ENCODE measurements at places on chromosomes 1 and 21.

DNA sequence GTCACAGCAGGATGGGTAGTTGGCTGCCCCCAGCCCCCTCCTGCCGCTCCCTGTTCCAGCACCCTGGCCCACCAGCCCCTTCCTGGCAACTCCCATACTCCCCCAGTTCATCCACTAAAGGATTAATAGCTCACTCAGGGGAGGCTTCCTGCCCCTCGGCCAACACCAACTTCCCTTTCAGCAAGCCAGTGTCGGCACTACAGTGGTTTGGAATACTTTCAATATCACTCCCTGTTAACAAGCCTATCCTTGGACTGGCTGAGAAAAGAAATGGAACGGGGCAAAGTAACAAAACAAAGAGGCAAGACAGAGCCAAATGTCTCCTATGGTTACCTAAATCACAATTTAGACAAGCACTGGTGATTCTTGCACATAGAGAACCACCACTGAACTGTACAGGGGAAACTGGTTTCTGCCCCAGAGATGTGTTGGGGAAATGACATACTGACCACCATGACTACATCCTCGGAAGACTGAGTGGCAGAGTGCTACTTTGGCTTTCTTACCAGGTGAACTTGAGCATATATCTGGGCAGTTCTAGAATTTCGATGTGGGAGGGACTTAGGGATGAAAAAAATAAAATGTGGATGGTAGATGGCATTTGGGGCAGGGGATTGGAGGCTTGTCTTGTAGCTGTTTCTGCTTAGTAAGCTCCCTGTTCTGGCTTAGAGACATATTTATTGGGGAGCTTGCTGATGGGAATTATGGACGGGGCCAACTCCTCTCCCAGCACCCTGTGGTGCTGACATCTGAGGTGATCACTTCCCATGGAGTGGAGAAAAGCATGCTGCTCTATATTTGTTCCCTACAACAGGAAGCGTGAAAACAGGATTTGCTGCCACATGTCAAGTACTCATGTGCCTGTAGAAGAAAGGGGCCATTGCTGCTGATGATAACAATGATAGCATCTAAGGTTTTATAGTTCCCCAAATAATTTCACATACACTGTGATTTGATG lies 7.1 kb upstream of the CAPN2 start:
- DNase-seq = no peak

GRCh38 chr1:28309702-28310101 lies 19.1 kb upstream of the MED18 start:
- DNase-seq = no peak

DNA sequence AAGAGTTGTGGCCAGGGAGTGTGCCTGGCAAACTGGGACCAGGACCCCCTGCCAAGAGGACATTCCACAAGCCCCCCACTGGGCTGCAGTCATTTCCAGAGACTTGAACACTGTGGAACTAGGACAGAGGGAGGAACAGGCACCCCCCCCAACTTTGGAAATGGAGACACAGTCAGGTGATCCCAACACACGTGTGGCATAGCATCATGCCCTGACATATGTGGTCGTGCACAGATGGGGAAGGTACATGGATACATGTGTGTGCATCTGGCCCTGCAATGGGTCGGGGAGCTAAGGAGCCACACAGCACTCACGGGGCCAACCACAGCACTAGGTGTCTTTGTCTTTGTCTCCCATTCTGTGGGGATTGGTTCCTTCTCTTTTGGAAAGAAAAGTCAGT lies 6.6 kb upstream of the TFF3 start:
- DNase-seq = no peak

DNA sequence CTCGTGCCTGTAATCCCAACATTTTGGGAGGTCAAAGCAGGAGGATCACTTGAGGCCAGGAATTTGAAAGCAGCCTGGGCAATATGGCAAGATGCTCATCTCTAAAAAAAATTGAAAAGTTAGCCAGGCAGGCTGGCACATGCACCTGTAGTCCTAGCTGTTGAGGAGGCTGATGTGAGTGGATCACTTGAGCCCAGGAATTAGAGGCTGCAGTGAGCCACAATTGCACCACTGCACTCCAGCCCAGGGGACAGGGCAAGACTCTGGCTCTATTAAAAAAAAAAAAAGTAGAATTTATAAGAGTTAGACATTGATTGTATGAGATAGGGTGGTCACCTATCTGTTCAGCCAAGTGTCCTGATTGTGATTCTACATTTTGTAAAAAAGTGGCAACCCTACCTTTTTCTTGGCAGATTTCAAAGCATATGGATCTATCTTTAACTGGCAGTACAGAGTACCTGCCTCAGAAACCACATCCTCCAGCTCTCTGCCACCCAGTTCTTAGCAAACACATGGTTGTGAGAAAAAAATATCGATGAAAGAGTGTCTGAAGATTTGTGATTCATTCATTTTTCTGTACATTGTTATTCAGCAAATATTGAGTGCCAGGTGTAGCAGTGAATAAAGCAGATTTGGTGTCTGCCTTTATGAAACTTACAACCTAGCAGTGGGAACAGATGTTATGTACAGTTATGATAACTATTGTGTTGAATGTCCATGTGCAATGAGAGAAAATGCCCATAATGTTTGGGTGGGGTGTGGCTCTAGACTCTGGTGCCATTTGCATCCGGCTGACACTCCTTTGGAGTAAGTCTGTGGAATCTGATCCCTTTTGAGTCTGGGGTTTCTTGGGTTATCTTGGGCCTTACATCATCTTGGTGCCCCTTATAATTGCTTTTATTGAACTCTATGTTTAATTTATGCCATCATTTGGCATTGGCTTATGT lies 82.5 kb downstream of the ST3GAL3 start:
- peak; percentile 14 for DNase-seq

DNA sequence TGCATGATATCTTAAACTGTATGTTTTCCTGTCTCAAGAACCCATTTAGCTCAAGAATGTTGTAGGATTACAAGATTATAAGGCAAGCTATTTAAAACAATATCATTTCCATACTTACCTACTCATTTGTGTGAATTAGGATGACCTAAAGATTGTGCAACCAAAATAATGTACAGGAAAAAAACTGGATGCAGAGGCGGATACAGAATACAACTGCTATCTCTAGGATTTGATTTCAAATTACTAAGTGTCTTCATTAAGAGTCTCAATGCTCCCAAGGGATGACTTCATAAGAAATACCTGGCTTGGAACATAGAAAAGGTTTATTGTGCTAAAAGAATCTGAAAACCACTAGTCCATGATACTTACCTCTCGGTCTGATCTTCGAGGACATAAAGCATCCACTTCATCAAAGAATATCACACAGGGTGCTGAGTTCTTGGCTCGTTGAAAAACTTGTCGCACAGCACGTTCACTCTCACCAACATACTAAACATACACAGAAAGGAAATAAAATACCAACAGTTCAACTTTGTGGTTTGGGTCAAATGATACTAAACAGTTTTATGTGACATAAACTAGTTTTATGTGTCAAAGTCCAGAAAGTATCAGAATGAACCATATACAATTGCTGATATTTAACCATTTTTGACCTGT lies 54.9 kb downstream of the NVL start:
- no peak for DNase-seq

DNA sequence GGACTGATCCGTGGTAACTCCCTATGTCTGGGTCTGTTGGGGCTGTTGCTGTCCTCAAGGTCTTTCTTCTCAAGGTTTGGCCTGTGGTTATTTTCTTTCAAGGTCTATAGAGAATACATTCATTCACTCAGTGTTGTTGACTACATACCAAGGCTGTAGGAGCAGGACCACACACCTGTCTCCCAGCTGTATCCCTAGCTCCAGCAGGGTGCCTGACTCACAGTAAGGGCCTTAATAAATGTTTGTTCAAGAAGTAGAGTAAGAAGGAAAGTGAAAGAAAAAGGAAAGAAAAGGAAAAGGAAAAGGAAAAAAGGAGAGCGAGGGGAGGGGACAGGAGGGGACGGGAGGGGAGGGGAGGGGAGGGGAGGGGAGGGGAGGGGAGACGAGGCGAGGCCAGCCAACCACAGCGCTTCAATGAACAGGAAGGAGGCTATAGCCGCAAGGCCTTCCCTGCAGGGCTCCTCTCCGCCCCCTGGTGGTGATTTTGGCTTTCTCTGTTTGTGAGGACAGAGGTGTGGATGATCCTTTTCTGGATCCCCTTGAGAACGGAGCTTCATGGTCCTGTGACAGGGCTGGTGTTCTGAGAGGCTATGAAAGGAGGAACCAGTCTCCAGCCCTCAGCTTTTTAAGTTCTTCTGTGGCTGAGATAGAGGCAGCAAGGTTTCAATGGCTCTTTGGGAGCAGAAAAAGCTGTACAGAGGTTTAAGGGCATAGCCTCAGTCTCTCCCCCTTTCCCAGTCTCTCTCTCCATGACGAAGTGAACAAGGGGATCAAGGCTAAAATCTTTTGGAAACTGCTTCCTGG lies 30.6 kb upstream of the LCE5A start:
- DNase-seq = peak; percentile 70

- DNase-seq = no peak
These were observed 4.1 kb downstream of the FLVCR1 start for GRCh38 chr1:212862111-212862690.

DNA sequence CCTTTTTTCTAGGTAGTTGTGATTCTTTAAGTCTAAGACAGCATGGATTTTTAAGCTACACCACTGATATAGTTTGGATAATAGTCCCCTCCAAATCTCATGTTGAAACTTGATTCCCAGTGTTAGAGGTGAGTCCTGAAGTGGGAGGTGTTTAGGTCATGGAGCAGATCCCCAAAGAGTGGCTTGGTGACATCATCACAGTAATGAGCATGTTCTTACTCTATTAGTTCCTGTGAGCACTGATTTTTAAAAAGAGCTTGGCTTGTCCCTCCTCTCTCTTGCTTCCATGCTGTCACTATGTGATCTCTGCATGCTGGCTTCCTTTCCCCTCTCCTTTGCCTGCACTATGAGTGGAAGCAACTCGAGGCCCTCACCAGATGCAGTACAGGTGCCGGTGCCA lies 115.5 kb downstream of the LEPR start:
- DNase-seq = no peak

DNA sequence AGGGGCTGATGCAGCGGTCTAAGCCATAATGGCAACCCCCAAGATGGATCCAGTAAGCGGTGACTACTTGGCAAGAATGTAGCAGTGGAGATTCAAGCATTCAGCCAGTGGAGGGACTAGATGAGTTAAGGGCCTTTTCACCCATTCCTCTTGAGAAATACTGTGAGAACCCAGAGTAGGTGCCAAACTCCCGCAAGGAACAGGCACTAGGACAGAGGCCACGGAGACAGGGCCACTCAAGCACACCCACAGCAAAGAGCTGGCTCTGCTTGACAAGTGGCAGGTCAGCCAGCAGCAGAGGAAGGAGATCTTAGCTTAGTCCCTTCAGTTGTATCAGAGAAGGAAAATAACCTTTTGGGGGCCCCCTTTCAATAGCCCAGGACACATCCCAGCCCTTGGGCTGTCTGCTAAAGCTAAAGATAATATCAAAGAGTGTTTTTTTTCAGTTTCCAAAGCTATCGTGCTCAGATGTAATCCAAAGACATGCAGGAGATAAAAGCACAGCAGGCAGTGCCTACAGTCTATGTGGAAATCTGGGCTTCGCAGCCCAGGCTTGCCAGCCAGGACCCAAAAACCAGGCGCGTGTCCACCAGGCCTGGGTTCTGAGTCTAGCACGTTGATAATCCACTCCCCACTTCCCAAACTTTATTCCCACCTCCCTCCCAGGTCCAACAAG lies 62.0 kb upstream of the GOLT1A start:
- DNase-seq = no peak

DNA sequence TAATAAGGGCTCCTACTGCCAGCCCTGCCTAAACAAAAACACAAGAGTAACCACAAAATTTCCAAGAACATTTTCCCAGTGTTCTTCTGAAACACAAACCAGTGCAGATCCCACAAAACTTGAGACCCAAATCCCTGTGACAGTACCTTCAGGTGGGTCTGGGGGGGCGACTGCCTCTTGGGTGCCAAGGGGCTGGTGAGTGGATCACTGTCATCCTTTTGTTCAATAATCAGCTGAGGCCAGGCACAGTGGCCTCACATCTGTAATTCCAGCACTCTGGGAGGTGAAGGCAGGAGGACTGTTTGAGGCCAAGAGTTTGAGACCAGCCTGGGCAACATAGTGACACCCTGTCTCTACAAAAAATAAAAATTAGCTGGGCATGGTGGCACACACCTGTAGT lies 87.6 kb downstream of the GLIS1 start:
- DNase-seq = no peak

GRCh38 chr1:200346700-200347099 lies 63.1 kb downstream of the ZNF281 start:
- DNase-seq = no peak

DNA sequence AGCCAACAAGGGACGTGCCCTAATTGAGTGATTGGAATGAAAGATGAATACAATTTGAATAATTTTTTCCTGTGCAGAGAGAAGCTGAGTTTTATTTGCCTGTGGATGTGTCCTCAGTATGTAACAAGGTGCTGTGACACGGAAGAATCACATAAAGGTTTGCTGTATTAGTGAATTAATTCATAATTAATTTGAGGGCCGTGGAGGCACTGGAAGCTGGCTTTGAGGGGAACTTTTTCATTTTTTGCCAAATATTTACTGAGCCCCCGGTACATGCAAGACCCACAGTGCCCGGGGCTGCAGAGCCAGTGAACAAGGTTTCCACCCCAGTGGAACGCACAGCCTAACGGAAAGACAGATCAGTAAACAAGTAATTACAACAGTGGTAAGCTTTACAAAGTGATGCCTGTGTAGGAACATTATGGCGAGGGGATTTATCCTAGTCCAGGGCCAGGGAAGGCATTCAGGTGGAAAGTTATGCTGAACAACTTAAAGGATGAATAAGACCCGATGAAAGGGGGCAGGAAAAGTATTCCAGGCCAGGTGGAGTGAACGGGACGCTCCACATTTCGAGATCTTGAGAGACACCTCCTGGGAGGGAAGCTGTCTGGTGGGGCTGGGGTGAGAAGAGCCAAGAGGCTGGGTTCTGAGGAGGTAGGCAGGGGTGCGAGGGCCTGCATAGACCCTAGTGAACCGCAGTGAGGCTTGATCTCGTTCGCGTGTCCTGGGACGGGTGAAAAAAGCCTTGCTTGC lies 773 bp upstream of the RCC2 start:
- no peak for DNase-seq

DNA sequence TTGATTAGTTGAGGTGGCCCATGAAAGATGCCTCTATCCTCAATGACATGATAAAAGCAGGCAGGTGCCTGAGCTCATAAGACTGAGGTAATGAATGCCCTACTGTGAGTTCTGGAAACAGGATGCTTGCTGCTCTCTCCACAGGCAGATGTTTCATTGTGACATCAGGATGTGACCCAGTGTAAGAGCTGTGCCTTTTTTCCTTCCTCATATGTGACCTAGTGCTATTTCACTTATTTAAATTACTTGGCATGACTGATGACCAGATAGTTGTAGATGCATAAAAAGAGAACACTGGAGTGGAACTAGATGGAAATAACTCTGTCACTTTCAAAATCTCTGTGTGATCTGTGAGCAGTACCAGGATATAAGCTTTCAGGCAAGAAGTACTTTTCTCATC lies 31.9 kb downstream of the KIF14 start:
- DNase-seq = no peak

DNA sequence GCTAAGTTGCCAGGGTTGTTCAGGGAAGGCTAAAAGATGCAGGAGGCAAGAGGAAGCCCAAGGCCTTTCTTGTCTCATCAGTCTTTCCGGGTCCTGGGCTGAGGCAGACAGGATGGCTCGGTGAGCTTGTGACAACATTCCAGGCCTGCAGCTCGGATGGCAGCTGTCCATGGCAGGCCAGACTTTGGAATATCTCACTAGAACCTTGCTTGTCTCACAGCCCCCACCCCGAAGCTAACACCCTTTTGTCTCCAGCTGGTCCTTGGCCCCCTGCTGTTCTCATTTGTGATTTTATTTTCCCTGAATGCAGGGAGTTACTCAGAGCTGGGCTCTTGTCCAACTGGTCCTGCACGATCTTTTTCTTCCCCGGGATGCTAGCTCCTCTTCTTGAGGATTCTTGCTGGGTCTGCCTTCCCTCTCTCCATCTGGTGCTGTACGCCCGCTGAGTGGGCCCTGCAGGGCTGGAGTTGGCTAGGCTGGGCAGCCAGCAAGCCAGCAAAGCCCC lies 477.2 kb upstream of the CAMK1G start:
- no peak for DNase-seq
